Activated CD4-positive, alpha-beta T cell treated with anti-CD3 and anti-CD28 coated beads, Interleukin-2, amount 50 U/mL, for 16 hours (primary cell): ENCODE measurements at places on chromosomes 2 and 18.

DNA sequence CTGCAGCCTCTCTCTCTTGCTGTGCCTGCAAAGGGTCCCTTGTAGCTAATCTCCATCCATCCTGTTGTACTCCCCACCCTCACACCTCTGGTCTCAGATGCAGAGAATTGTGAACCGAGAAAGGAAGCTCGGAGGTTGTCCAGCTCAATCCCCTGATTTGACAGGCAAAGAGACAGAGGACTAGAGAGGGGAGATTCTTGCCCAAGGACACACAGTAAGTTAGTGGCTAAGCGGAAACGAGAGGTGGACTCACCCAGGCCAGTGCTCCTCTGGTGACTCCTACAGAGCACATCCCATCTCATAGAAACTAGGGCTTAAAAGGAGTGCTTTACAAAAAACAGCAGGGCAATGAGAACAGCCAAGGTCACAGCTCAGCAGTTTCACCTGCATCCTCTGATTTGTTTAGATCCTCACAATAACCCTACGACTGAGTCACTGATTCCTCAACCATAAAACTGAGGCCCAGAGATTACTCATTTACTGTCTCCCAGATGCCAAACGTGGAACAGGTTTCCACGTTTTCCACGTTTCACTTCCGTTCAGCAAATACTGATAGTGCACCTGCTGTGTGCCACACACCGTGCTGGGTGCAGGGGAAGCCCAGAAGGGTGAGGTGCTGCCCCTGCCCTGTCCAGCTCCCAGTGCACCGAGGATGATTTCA, 22.1 kb downstream of the EHD3 start:
- DNase-seq = no peak

DNA sequence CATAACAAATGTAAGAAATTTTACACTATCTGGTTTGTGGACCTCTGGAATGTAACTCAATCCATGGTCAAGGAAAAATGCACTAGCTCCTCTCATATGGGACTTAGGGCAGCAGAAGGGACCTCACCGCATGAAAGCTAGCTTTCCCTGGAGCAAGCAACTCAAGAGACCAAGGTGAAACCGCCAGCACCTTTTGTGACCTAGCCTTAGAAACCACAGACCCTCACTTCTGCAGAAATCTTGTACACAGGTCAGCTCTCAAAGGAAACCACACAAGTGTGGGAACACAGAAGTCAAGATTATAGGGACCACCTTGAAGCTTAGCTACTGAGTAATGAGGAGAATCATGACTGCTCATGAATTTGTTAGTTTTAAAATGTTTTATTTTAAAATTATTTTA, 222.5 kb downstream of the DLGAP1 start:
- DNase-seq = no peak

DNA sequence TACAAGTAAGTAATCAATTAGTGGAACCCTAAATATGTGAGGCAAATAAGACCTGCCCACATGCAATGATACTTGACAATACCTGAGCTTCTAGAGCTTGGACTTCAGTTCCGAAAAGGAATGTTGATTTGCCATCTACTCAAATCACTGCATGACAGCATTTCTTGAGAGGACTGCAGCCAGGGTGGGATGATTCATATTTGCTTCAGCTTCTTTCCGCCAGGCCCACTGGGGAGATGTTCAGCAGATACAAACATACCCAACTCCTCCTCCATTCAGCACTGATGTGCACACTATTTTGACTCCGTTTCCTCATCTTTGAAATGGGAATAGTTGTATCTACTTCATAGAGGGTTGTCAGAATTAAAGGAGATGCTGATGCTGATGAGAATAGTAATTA, 28.8 kb upstream of the TMEM177 start:
- DNase-seq = no peak

- no peak for DNase-seq
These were observed 39.5 kb upstream of the IMP4 start for GRCh38 chr2:130303169-130303568.

DNA sequence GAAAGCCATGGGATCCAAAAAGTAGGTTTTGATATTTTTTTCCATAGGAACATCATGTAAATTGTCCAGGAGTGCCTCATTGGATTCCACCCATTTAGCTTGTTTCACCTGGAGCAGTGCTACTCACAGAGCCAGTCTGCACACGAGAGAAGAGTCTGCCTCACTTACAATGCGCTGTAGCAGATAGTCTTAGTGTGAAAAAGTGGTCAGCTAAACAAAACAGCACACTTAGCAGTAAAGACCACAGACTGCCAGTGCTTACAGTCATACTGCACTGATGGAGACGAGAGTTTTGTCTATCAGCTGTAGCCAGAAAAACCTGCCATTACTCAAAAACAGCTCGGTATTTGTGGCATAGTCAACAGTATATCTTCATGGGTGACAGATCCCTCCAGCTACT, 113.5 kb upstream of the LDLRAD4 start:
- DNase-seq = no peak

DNA sequence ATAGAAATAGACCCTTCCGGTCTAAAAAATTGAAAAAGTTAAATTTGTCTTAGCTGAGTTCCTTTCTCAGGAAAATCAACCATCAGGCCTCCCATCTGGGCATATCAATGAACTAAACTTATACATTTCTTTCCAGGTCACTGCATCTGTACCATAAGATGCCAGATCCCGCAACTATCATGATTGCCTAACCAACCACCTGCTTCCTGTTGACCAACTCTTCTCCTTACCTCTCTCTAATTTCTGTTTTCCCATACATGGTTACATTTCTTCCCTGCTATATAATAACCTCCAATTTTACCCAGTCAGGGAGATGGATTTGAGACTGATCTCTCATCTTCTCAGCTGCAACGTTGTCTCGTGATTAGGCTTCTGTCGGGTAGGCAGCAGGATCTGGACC, 228.7 kb downstream of the FSIP2 start:
- no peak for DNase-seq

DNA sequence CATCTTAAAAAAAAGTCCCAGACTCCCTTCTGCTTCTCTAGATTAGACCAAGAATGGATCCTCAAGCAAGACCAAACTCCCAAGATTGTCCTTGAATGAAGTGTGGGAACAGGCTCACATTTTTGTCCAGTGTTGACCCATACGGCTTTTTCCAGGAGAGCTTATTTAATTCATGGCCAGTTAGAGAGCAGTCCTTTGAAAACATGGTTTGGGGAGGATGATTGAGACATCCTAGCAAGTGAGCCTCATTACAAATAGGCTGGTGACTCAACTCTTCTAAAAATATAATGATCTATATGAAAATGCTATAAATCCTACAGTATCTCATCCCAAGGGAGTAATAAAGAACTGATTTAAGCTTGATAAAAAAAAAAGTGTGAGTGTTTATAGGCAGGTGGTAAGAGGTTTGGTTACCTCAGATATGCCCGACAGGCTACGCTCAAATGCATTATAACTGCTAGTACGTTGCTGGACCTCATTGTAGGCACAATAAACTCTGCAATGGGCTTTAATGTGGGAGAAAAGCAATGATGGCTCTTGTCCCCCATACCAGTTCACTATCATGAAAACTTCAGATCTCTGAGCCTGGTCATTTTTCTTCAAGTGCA, 17.0 kb downstream of the ANKRD29 start:
- DNase-seq = no peak

DNA sequence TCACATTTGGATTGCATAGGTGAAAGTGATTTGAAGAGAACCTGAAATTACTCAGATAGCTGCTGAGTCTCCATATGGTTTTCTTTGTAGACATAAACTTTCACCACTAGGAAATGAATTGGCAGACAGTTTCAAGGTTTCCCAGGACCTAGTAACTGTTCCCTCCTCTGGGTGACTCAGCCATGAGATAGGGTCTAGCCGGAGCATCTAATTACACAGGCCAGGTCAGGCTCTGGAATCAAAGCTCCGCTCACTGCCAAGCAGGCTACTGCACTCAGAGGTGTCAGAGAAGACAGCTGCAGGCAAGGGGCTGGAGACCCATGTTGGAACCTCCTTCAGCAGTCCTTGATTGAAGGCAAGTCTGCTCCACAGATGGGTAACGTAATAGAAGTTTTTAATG, 429.2 kb downstream of the TNS1 start:
- no peak for DNase-seq

DNA sequence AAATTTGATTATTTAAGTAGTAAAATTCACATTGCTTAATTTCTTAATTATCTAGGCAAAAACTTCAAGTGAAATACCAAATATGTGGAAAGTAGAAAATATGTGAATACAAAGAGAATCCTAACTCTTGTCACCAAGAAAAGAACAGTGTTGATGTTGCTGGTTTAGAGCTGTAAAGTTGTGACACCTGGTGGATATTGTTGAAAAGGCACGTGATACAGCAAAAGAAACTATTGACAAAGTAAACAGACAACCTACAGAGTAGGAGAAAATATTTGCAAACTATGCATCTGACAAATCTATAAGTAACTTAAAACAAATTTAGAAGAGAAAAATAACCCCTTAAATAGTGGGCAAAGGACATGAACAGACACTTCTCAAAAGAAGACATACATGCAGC, 25.6 kb upstream of the ZC3H15 start:
- no peak for DNase-seq

GRCh38 chr18:40120356-40120755, 1834.7 kb upstream of the PIK3C3 start:
- DNase-seq = no peak

DNA sequence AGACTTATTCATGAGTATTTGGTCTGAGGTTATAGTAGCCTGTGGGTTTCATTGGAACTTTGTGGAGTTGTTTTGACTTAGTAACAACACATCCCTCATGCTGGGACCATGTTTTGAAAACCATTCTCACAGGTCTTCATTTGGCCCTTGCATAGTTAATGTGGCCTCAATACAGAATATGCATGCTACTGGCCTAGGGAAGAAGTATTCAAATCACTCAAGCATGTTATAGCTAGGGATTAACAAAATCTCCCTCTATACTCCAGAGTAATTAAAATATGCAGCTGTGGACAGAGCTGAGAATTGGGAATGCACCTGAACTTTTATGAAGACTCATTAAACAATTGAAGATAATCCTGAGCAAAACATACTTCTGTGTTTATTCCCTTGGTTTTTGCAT, 325.5 kb upstream of the CHAC2 start:
- DNase-seq = no peak

GRCh38 chr2:215695861-215696260, 260.0 kb upstream of the FN1 start:
- DNase-seq = no peak

DNA sequence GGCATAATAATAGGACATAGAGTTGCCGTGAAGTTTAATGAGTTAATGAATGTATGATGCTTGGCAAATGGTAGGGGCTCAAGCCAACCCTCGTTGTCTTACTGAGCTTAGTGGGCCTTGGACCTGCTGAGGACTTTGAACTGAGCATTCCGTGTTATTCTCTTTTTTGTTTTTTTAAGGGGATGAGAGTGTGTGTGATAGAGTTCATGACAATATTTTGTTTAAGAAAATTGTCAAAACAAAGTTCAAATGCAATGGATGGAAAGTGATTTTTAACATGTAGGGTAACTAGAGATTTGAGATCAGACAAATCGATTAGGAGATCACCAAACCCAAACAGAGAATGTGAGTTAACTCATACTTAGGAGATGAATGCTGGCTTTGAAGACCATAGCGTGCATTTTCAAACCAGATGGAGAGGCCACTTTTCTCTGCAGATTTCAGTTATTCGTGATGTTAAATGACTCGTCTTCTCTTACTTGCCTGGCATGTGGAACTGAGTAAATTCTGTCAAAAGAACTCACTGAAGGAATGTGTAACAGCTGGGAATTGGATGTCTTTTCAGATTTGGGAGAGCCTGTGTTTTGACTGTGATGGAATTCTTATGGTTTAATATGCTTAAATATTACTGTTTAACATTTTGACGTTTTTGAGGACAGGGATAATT, 88.7 kb downstream of the NEDD4L start:
- DNase-seq = no peak

DNA sequence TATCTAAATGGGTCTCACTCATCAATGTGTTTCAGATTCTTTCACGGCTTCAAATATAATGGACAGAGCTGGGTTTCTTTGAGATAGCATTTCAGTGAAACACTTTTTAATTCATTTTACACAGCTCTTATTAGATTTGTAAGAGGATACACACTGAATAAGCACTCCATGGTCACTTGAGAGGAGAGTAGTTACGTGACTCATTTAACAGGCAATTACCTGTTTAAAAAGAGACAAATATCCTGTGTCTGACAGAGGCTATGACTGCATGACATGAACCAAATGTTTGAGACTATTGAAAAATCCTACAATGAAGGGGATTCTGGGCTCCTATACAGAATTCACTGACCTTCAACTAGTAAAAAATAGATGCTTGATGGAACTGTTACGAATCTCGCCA, 786.9 kb downstream of the EPHA4 start:
- no peak for DNase-seq

DNA sequence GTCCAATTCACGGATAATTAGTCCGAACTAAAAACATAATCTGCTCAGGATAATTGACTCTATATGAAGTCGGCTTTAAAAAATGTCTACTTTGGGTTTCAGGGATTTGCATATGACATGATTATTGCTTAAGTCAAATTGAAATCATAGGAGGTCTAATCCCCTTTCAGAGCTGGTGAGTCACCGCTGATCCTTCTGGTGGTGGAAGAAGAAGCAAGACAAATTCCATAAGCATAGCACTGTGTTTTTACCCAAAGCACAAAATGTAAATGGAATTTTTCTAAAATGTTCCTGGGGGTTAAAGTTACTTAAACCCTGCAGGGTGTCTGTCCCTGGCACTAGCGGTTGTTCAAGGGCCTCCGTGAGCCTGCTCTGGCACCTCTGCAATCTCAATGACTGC, 460.2 kb downstream of the LRATD1 start:
- DNase-seq = no peak

DNA sequence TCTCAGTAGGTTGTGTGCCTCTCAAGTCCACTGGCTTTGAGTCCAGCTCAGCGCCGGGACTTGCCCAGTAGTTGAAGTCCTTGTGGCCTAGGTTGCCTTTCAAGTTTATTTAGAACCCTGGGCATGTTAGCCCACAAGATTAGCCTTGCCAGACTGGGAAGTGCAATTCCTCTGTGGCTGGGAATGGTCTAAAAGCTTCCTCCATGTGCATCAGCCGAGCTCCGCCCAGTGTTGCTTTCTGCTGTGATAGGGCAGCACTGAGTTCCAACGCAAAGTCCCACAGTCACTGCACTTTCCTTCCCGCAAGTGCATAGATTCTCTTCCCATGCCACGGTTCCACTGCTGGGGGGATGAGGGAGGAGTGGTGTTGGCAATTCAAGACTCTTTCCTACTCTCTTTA, 308.9 kb upstream of the THUMPD2 start:
- DNase-seq = no peak

GRCh38 chr2:217830061-217830460, 172.7 kb downstream of the TNS1 start:
- no peak for DNase-seq
